Immature natural killer cell (primary cell): ENCODE measurements at places on chromosomes 6 and 20.

DNA sequence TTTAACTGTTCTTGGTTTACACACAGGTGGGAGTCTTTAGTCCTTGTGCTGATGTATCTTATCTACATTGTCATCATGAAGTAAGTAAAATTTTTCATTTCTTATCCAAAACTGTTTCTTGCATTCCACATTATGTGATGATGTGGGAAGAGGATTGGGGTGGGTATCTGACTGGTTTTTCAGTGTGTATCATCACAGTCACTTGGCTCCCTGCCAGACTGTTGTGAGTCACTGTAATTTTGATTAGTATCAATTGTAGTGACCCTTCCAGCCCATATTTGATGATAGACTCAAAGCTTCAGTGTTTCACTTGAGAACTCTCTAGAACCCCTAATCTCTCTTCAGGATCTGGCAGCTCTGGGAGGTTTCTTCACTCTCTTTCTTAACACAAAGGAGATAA, 84.5 kb upstream of the RIN2 start:
- no peak for DNase-seq

DNA sequence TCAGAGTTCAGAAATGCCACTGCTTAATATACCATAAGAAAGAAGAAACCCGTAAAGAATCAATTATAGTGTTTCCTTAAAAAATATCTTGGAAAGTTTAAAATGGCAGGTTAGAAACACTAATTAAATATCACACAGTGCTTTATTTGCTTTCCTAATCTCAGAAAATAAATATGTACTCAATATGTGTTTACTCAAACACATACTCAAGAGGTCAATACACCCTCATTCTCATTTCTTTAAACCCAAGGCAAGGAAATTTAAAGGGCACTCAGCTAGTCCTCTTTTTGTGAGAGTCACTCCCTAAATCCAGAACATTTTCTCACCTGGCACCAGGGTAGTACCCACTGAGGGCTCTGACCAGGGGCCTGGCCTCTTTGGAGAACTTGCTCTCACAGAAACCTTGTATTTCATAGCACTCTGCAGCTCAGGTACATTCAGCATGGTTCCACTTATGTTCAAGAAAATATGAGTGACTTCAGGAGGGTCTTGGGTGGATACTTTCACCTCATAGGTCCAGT, 38.2 kb downstream of the ROS1 start:
- DNase-seq: no peak

DNA sequence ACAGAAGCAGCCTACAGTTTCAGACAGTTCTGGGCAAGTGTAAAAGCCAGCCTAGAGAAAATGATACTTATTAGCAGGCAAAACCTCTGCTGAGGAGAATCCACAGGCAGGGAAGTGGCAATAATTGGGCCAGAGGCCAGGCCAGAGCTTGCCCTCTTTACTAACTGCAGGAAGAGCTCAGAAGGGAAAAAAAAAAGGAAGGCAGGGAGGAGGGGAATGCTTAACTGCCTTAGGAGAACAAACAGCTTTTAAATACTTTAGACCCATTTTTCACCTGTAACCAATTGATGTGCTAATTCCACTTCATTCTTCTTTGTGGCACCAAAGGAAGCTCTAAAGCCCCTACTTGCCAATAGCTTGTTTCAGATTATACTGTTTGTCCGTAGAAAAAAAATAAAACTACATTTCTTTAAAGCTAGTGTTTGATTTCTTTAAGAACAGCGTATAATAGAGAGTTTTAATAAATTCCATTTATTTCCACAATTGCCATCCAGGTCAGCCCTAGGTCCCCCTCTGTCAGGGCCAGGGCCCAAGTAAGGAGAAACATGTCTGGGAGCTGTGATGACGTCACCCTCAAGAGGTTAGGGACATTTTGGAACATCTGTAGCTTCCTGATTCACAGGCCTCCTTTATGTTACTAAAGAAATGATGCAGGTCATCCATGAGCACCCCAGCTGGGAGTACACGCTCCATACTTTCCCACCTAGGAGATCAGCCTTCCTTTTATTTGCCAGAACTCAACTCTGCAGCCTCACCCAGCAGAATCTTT, 384.3 kb downstream of the CDC5L start:
- DNase-seq: no peak

DNA sequence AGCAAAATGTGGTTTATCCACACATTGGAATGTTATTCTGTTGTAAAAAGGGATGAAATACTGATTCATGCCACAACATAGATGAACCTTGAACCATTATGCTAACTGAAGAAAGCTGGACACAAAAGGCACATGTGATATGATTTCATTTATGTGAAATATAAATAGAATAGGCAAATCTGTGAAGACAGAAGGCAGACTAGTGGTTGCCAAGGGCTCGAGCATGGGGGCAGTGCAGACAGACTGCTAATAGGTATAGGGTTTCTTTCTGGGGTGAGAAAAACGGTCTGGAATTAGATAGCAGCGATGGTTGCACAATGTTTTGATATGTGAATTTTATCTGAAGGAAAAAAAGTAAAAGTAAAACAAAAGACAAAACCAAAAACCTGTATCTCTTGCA, 54.6 kb upstream of the FNDC1 start:
- no peak for DNase-seq

DNA sequence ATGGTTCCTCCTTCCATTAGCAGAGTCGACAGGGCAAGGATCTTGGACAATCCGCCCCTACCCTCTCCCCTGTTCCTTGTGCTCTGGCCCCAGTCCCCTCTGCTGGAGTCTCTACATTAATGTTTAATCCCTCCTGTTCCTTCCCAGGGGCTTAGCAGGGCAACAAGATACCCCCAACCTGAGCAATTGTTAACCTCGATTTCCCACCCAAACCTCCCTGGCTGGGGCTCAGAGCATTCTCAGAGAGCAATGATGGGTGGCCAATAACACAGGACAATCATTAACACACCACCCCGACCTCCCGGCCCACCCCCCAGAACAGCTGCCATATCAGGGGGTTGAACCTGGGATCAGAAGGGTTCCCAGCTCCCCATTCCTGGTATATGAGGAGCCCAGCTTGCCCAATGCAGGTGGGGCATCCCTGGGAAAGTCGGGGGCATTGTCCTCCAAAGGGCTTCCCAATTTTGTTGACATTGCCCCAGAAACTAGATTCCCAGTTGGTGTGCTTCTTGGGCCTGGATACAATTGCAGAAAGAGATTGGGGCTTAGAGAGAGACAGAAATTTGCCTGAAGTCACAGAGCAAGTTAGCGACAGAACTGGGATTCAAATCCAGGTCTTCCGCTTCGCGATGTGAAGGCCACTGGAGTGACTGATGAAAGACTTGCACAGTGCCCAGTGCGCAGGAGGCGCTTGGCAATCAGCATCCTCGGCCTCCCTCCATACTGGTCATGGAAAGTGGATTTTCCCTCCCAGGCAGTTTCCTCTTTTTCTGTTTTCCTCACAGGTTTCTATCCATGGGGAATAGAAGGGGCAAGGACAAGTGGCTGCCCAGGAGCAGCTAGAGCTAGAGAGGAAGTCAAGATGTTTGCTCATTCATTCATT, 59.6 kb upstream of the TTPAL start:
- no peak for DNase-seq

- no peak for DNase-seq
Observed at GRCh38 chr20:33675136-33675959, 1.1 kb upstream of the NECAB3 start.

GRCh38 chr6:33314943-33315792, 1.3 kb upstream of the TAPBP start:
- DNase-seq: no peak
